ENCODE measurements at places on chromosomes 5 and 9. TPM values are rescaled to one million over a fixed set of nuclear protein-coding genes. Genes with fewer than 3 reads are reported as not detected.
A peak's percentile ranks its signal among the peaks of the same experiment; 100 is the strongest.

The BNC2 gene
- total RNA-seq: 38.0 TPM

DNA sequence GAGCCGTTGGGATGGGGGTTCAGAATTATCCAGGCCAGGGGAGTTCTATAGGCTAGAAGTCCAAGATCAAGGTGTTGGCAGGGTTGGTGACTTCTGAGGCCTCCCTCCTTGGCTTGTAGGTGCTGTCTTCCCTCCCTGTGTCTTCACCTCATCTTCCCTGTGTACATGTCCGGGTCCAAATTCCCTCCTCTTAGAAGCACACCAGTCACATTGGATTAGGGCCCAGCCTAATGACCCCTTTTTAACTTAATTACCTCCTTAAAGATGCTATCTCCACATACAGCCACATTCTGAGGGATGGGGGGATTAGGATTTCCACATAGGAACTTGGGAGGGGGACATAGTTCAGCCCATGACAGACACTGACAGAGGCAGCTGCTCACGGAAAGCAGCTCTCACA, 12.1 kb downstream of the LRSAM1 start:
- H3K27me3 ChIP-seq: no peaks in the 10 kb centered on the region
- no peak overlapping the region for H3K27ac ChIP-seq
- H3K4me3 ChIP-seq: no peak overlapping the region
- H3K36me3 ChIP-seq: no peaks in the 10 kb centered on the region
- peaks cover 7% of the 10 kb centered on the region for H3K4me1 ChIP-seq

DNA sequence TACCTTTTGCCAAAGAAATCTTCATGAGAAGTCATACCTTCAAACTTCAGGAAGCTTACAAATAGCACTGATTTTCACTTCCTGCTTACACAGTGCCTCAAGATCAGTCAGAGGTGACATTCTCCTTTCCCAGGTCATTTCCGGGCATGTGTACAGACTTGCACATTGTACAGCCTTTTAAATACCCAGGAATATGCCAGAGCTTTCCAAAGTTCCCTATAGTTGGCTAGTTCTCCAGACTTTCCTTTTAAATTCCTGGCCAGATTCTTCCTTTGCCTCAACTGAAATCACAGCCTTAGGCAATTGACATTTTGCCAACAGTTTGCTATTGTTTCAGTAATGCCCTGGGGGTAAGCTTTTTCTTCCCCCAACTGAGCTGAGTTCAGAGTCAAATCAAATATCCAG, 47.2 kb downstream of the RFX3 start:
- peak; percentile 25 for DNase-seq
- no peak overlapping the region for H3K4me3 ChIP-seq
- H3K27ac ChIP-seq: no peak overlapping the region
- H3K27me3 ChIP-seq: no peaks in the 10 kb centered on the region
- H3K4me1 ChIP-seq: no peaks in the 10 kb centered on the region
- no peaks in the 10 kb centered on the region for H3K36me3 ChIP-seq

DNA sequence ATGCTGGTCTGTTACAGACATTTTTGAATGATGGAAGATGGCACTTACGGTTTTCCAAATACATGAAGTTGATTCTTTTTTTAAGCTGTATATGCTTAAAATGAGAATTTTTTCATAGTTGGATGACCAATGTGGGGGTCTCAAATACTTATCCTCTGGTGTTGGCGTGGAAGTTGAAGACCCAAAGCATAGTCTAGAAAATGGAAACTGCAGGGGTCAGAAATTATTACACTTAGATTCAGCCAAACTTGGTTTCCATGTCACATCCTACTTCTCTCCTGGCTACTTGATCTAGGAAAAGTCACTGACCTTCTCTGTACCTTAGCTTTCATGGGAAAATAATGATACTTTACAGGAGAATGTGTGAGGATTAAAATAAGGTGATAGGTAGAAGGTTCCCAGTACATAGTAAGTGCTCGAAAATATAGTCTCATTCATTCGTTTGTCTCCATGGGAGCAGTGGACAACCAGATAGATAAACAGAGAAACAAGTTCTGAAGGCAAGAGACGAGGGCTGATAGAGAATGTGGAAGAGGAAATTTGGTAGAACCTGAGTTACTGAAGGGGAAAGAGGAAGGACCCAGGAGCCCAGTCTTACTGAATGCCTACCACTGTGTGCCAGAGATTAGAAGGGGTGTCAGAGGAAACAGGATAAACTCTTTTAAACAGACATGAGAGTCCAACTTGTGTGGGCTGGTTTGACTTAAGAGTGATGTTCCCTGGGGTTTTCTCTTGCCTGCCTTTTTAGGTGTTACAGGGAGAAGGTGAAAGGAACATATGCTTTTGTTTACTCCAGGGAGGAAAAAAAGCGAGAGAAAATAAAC, 560.3 kb upstream of the KLF4 start:
- no peak overlapping the region for H3K4me3 ChIP-seq
- H3K27me3 ChIP-seq: no peaks in the 10 kb centered on the region
- H3K36me3 ChIP-seq: no peaks in the 10 kb centered on the region
- H3K4me1 ChIP-seq: peaks cover 23% of the 10 kb centered on the region

DNA sequence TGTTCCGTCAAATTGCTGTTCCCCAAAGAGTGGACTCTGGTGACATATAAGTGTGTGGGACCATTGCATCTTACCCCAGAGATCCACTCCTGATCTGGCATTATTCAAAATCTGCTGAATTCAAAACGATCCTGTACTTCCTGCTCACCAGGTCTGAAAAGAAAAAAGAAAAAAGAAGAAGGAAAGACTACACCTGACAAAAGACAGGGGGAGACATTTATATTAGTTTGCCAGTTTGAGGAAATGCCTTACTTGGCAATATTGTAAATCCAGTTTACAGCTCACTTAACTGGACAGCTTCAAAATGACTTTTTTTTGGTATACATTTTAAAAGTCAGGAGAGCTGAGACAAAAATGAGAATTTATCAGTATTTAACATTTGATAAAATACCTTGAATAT, 15.0 kb upstream of the GRHPR start:
- DNase-seq: no peak
- H3K4me1 ChIP-seq: no peaks in the 10 kb centered on the region
- no peak overlapping the region for H3K27ac ChIP-seq
- H3K36me3 ChIP-seq: no peaks in the 10 kb centered on the region

- no peaks in the 10 kb centered on the region for H3K27me3 ChIP-seq
- DNase-seq: peak; percentile 85
- H3K27ac ChIP-seq: peak overlapping the region; percentile 98
- no peak overlapping the region for H3K4me3 ChIP-seq
- H3K36me3 ChIP-seq: no peaks in the 10 kb centered on the region
- H3K4me1 ChIP-seq: peaks cover 47% of the 10 kb centered on the region
These were observed 39.2 kb downstream of the SHC3 start for GRCh38 chr9:89139455-89139854.

- H3K4me3 ChIP-seq: peak overlapping the region; percentile 72
- H3K4me1 ChIP-seq: peaks cover 11% of the 10 kb centered on the region
- no peak overlapping the region for H3K27ac ChIP-seq
- H3K27me3 ChIP-seq: no peaks in the 10 kb centered on the region
These were observed 844 bp downstream of the POLR3G start for GRCh38 chr5:90475436-90475980.

GRCh38 chr9:137631345-137632229, 12.8 kb downstream of the EHMT1 start:
- no peaks in the 10 kb centered on the region for H3K27me3 ChIP-seq
- no peaks in the 10 kb centered on the region for H3K36me3 ChIP-seq
- no peak overlapping the region for H3K27ac ChIP-seq
- peaks cover 2% of the 10 kb centered on the region for H3K4me1 ChIP-seq
- DNase-seq: no peak
